ENCODE measurements at places on chromosomes 6 and 20.

- DNase-seq = peak; percentile 12
Observed at GRCh38 chr6:109308018-109308492, 74.2 kb downstream of the CD164 start.

- peak; percentile 79 for DNase-seq
Observed at GRCh38 chr6:30357678-30358540, 13.0 kb downstream of the RPP21 start.

GRCh38 chr20:32970115-32970972 is 33.9 kb downstream of the SUN5 start:
- no peak for DNase-seq

DNA sequence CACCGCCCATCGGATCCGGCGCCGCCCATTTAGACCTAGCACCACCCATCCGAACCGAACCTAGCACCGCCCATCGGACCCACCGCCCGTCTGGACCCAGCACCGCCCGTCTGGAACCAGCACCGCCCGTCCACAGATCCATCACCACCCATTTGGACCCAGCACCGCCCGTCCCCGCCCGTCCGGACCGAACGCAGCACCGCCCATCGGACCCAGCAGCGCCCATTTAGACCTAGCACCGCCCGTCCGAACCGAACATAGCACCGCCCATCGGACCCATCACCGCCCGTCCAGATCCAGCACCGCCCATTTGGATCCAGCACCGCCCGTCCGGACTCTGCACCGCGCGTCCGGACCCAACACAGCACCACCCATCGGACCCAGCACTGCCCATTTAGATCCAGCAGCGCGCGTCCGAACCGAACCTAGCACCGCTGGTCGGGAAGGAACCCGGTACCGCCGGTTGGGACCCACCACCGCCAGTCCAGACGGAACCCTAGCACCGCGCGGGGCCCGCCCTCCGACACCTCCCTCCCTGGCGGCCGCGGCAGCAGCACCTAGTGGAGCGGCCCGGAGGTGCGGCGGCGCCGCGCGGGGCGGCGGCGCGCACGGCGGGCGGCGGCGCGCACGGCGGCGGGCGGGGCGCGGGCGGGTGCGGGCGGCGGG is 348 bp upstream of the AFDN start:
- peak; percentile 60 for DNase-seq

Data from fibroblast of skin of scalp (primary cell).